A673 (cell line): ENCODE measurements at places on chromosomes 1 and 21. TPM values are rescaled to one million over a fixed set of nuclear protein-coding genes. Genes with fewer than 3 reads are reported as not detected.

DNA sequence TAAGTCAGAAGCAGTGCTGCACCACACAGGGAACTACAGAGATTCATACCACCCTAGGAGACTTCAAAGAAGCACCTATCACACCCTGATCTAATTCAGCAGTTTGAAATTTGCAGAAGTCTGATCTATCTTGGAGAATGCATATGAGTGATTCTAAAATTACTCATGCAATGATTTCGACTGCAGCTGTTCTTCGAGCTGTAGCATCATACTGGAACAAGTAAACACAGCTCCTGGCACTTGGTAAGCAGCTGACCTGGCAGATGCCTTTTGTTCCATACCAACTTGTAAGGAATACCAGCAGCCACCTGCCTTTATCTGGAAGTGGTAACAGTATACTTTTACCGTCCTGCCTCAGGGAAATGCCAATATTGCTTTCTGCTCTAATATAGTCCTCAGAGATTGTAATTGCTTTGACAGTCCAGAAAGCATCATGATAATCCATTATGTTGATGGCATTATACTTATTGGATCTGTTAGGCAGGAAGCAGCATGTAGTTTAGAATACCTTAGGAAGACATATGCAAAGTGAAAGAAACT is 25.7 kb downstream of the AADACL4 start:
- no peak for DNase-seq
- H3K27me3 ChIP-seq, result peaks cover 3% of the 10 kb centered on the region
- H3K4me3 ChIP-seq, result no peak overlapping the region
- H3K27ac ChIP-seq, result no peak overlapping the region

- H3K4me1 ChIP-seq, result peaks cover 7% of the 10 kb centered on the region
- H3K4me3 ChIP-seq, result no peak overlapping the region
- DNase-seq, result no peak
- no peak overlapping the region for H3K27ac ChIP-seq
Observed at GRCh38 chr21:34080710-34081109, 7.3 kb downstream of the MRPS6 start.

- H3K27me3 ChIP-seq, result peaks cover 42% of the 10 kb centered on the region
- peaks cover 8% of the 10 kb centered on the region for H3K4me1 ChIP-seq
- no peak overlapping the region for H3K4me3 ChIP-seq
- DNase-seq, result no peak
Observed at GRCh38 chr1:228064741-228065542, 17.6 kb upstream of the ARF1 start.

DNA sequence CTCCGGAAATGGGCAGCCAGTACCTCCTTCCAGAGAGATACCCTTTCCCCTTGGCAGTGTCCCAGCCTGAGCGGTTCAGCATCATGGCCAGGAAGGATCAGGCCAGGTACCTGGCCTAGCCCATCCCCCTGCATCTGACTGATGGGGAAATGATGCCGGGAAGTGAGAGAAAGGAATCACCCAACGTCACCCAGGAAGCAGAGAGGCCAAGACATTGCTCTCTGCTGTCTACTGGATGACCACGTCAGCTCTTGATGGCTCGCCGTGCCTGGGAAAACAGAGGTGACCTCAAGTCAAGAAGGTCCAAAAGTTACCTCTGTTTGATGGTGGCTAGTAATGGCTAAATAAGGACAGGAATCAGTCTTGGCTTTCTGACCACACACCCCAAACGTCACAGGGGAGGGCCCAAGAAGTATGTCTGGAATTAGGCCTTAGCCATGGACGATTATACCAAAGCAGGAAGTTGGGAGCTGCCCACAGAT is 79.0 kb downstream of the MRPL37 start:
- H3K27me3 ChIP-seq, result no peaks in the 10 kb centered on the region
- H3K4me1 ChIP-seq, result peaks cover 6% of the 10 kb centered on the region
- no peak overlapping the region for H3K27ac ChIP-seq
- no peaks in the 10 kb centered on the region for H3K36me3 ChIP-seq
- no peak for DNase-seq

DNA sequence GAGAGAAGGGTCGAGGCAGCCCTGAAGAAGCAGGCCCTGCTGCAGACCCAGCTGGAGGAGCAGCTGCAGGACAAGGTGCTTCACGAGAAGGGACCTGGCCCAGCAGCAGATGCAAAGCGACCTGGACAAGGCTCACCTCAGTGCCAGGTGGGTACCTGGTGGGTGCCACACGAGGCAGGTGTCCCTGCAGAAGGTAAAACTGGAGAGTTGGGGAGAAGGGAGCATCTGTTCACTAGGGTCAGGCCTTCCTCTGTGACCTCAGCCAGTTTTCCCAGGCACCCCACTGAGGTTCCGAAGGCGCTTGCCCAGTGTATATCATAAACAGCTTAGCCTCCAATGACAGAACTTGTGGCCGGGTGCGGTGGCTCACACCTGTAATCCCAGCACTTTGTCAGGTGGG is 5.5 kb upstream of the NBPF3 start:
- no peaks in the 10 kb centered on the region for H3K27me3 ChIP-seq
- H3K4me3 ChIP-seq, result no peak overlapping the region
- no peaks in the 10 kb centered on the region for H3K36me3 ChIP-seq
- H3K4me1 ChIP-seq, result peaks cover under 1% of the 10 kb centered on the region
- no peak overlapping the region for H3K27ac ChIP-seq

GRCh38 chr1:80211691-80212380 is 1205.3 kb upstream of the ADGRL4 start:
- no peaks in the 10 kb centered on the region for H3K4me1 ChIP-seq
- no peaks in the 10 kb centered on the region for H3K27me3 ChIP-seq
- no peaks in the 10 kb centered on the region for H3K36me3 ChIP-seq
- H3K4me3 ChIP-seq, result no peak overlapping the region
- no peak for DNase-seq
- no peak overlapping the region for H3K27ac ChIP-seq

- no peaks in the 10 kb centered on the region for H3K4me1 ChIP-seq
- DNase-seq, result no peak
- no peak overlapping the region for H3K4me3 ChIP-seq
- no peaks in the 10 kb centered on the region for H3K27me3 ChIP-seq
- no peak overlapping the region for H3K27ac ChIP-seq
- H3K36me3 ChIP-seq, result no peaks in the 10 kb centered on the region
Observed at GRCh38 chr1:198622001-198622400, 16.8 kb upstream of the PTPRC start.

DNA sequence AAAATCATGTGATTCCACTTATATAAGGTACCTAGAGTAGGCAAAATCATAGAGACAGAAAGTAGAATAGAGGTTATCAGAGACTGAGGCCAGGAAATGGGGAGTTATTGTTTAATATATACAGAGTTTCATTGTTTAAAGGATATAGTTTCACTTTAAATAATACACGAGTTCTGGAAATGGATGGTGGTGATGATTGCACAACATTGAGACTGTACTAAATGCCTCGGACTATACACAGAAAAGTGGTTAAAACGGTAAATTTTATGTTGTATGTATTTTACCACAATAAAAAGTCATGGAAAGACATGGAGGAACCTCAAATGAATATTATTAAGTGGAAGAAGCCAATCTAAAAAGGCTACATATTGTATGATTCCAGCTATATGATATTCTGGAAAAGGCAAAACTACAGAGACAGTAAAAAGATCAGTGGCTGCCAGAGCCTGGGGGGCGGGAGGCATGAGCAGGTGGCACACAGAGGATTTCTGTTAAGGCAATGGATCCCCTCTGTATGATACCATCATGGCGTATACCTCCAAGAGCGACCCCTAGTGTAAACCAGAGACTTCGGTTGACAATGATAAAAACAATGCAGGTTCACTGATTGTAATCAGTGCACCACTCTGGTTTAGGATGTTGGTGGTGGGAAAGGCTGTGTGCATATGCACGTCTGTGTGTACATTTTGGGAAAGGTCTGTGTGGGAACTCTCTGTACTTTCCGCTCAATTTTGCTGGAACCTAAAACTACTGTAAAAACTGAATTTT is 7.5 kb downstream of the C1orf198 start:
- H3K4me1 ChIP-seq, result peaks cover 16% of the 10 kb centered on the region
- H3K36me3 ChIP-seq, result no peaks in the 10 kb centered on the region
- H3K27ac ChIP-seq, result no peak overlapping the region
- H3K4me3 ChIP-seq, result no peak overlapping the region
- no peaks in the 10 kb centered on the region for H3K27me3 ChIP-seq

DNA sequence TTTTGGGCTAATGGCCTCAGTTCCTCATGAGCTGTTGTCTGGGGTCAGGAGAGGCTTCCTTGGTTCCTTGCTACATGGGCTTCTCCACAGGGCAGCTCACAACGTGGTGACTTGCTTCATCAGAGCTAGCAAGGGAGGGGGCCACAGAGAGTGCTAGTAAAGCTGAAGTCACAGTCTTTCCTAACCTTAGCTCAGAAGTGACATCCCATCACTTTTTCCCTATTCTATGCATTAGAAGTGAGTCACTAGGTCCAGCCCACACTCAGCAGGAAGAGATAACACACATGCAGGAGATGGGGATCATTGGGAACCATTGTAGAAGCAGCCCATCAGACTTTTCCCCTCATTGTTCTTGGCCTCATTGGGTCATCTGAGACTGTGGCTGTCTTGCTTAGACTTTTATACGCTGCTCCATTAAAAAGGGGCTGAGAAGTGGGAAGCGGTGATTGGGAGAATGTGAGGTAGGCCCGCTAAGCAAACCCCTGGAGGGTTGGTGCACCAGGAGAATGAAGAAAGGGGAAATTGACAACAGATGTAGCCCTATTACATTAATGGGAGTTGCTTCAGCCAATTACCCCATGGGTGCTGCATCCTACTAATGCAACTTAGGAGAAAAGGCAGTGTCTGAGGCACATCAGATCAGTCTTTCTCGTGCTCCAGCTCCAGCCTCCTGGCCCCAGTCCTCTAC is 22.1 kb upstream of the IGSF21 start:
- no peaks in the 10 kb centered on the region for H3K36me3 ChIP-seq
- H3K27ac ChIP-seq, result peak overlapping the region; percentile 35
- DNase-seq, result peak; percentile 81
- H3K4me3 ChIP-seq, result no peak overlapping the region
- H3K27me3 ChIP-seq, result no peaks in the 10 kb centered on the region
- peaks cover 10% of the 10 kb centered on the region for H3K4me1 ChIP-seq

DNA sequence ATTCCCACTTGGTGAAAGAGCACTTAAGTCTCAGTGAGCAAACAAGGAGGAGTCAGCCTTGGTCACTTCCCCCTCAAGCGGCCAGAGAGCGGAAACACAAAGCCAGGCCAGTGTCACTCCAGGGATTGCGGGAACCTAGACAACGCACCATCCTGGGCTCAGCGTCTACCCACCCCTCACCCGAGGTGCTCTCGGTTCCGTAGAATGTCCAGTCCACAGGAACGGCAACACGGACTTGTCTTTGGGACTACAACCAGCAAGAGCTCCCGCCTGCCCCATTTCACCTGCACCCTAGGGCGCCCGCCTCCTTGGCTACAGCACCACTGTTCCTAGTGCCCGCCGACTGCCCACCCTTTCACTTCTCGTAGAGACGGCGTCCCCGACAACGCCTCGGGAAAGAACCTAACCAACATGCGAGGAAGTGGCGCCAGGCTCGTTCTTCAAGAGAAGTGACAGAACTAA is 509 bp downstream of the GDAP2 start:
- DNase-seq, result peak; percentile 33
- peak overlapping the region; percentile 79 for H3K27ac ChIP-seq
- no peaks in the 10 kb centered on the region for H3K27me3 ChIP-seq
- peak overlapping the region; percentile 74 for H3K4me3 ChIP-seq
- peaks cover 4% of the 10 kb centered on the region for H3K36me3 ChIP-seq
- peaks cover 16% of the 10 kb centered on the region for H3K4me1 ChIP-seq

OR2L13 gene
- total RNA-seq, result not detected in 2 replicates

SPRR2E gene
- not detected in 2 replicates for total RNA-seq

KCNN3 gene
- 0.73 and 1.5 TPM in 2 replicates for total RNA-seq

EVA1B gene
- total RNA-seq, result 6.2 and 8.4 TPM in 2 replicates

CYP4A22 gene
- total RNA-seq, result not detected in 2 replicates

CELA2B gene
- not detected in 2 replicates for total RNA-seq

C8B gene
- 0.39 TPM in 1 of 2 replicates, not detected in the other for total RNA-seq
